Mammary microvascular endothelial cell (primary cell): ENCODE measurements at places on chromosomes 7 and 10. TPM values are rescaled to one million over a fixed set of nuclear protein-coding genes. Genes with fewer than 3 reads are reported as not detected.

The TSPAN13 gene
- 55.2 and 56.2 TPM in 2 replicates for total RNA-seq

The FRA10AC1 gene
- 3.9 and 5.2 TPM in 2 replicates for total RNA-seq

The CALHM2 gene
- 25.2 and 33.1 TPM in 2 replicates for total RNA-seq

The MMD2 gene
- not detected in 2 replicates for total RNA-seq

The LIPF gene
- not detected in 2 replicates for total RNA-seq

The CDH23 gene
- not detected in 2 replicates for total RNA-seq

The RNF133 gene
- total RNA-seq: 0.07 and 0.15 TPM in 2 replicates

The WEE2 gene
- total RNA-seq: not detected in 2 replicates

The TMEM196 gene
- total RNA-seq: not detected in 2 replicates

The PITRM1 gene
- total RNA-seq: 120 and 121 TPM in 2 replicates

The ENTPD1 gene
- 3.5 and 6.2 TPM in 2 replicates for total RNA-seq

The SORCS1 gene
- total RNA-seq: not detected in 2 replicates

The ELAPOR2 gene
- total RNA-seq: 39.5 and 44.4 TPM in 2 replicates

The ASB10 gene
- total RNA-seq: not detected in 2 replicates

The FAM237B gene
- not detected in 2 replicates for total RNA-seq

The TRPV6 gene
- total RNA-seq: not detected in 2 replicates

The CRYGN gene
- total RNA-seq: 0.05 TPM in 1 of 2 replicates, not detected in the other

The H2BK1 gene
- total RNA-seq: not detected in 2 replicates

The CTBP2 gene
- 81.1 and 86.5 TPM in 2 replicates for total RNA-seq

The SH2D4B gene
- not detected in 2 replicates for total RNA-seq

The CFAP43 gene
- total RNA-seq: 0.15 TPM in 1 of 2 replicates, not detected in the other

The MKI67 gene
- 44.1 and 52.9 TPM in 2 replicates for total RNA-seq

The ZYX gene
- 244 and 257 TPM in 2 replicates for total RNA-seq

The CARD11 gene
- 0.25 and 0.27 TPM in 2 replicates for total RNA-seq

The GNG11 gene
- 186 and 196 TPM in 2 replicates for total RNA-seq

The TFR2 gene
- under 0.01 and 0.44 TPM in 2 replicates for total RNA-seq

The RBP3 gene
- total RNA-seq: not detected in 2 replicates

The CALCR gene
- not detected in 2 replicates for total RNA-seq

The PROSER2 gene
- total RNA-seq: 21.5 and 26.4 TPM in 2 replicates

The IRF5 gene
- 0.20 and 2.9 TPM in 2 replicates for total RNA-seq

The GOLGA7B gene
- 0.05 TPM in 1 of 2 replicates, not detected in the other for total RNA-seq

The CYP26A1 gene
- 0.60 TPM in 1 of 2 replicates, not detected in the other for total RNA-seq

The PGAM2 gene
- not detected in 2 replicates for total RNA-seq

The SPDYE2 gene
- not detected in 2 replicates for total RNA-seq

The MYH16 gene
- 0.64 and 0.67 TPM in 2 replicates for total RNA-seq

The SORBS1 gene
- 2.3 and 4.2 TPM in 2 replicates for total RNA-seq
